GM23338 (cell line): ENCODE measurements at places on chromosomes 7 and 10. TPM values are rescaled to one million over a fixed set of nuclear protein-coding genes. Genes with fewer than 3 reads are reported as not detected.

The HKDC1 gene
- polyA plus RNA-seq = not detected in 2 replicates

The RADIL gene
- 4.3 and 4.8 TPM in 2 replicates for polyA plus RNA-seq

The GARIN1A gene
- polyA plus RNA-seq = 0.10 TPM in 1 of 2 replicates, not detected in the other

The TUBAL3 gene
- not detected in 2 replicates for polyA plus RNA-seq

The HDAC9 gene
- 5.7 and 8.3 TPM in 2 replicates for polyA plus RNA-seq

The SDK1 gene
- polyA plus RNA-seq = 2.1 and 2.2 TPM in 2 replicates

The ANKRD30A gene
- not detected in 2 replicates for polyA plus RNA-seq

The RHOBTB1 gene
- polyA plus RNA-seq = 4.6 and 4.8 TPM in 2 replicates
